ENCODE measurements at places on chromosomes 6 and 20. TPM values are rescaled to one million over a fixed set of nuclear protein-coding genes. Genes with fewer than 3 reads are reported as not detected.

- DNase-seq, result no peak
These were observed 86.3 kb upstream of the ESR1 start for GRCh38 chr6:151721146-151721545.

DNA sequence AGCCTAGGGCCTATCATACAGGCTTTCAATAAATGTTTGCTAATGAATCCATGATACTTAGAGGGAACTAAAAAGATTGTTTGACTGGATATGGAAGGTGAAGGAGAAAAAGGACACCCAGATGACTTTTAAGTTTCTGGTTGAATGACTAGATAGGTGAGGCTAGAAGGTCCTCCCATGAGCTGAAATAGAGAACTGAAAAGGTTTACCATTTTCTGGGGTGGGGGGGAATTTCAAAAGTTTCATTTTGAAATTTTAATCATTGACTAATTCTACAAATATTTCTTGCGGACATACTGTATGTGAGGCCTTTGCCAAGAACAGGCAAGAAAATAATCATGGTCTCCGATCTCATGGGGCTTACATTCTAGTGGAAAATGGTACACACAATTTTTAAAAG, 17.9 kb upstream of the ZBTB2 start:
- no peak for DNase-seq

DNA sequence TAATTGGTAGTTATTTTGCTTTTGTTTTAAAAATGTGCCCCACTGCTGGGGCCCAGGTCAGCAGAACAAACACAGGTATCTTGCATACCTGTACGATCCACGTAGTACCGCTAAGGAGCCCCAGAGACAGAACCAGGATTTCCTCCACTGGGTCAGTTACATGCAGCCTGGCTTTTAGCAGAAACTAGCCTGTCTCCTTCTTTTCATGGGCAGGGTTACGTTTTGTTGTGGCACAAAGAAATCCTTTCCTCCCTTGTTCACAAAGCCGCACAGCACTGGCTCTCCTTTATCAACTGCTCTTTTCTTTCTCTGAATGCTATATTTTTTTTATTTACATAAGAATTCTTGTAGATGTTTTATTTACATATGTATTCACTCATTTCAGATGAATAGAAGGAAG, 190.3 kb upstream of the POU3F2 start:
- no peak for DNase-seq

- DNase-seq, result no peak
These were observed 470.9 kb downstream of the TFAP2A start for GRCh38 chr6:9943986-9944385.

GRCh38 chr6:14074476-14075094, 43.0 kb upstream of the CD83 start:
- no peak for DNase-seq

GRCh38 chr20:59170406-59171349, 7.1 kb downstream of the ZNF831 start:
- no peak for DNase-seq

DNA sequence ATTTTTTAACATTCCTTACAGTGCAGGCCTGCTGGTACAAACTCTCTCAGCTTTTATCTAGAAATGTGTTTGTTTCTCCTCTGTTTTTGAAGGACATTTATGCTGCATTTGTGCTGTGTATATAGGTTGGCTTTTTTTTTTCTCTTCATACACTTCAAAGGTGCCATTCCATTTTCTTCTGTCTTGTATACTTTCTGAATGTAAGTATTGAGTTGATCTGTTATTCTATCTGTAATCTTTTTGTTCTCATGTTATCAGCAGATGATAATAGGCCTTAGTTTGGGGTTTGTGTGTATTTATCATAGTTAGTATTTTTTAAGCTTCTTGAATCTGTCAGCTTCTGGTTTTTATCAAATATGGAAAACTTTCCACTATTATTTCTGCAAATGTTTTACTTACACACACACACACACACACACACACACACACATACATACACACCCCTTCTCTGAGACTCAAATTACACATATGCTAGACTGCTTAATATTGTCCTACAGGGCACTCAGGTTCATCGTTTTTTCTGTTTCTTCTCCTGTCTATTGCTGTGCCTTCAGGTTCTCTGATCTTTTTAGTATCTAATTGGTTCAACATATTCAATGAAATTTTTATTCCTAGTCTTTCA, 74.6 kb downstream of the RPP40 start:
- no peak for DNase-seq

- DNase-seq, result no peak
These were observed 156.6 kb downstream of the RALGAPA2 start for GRCh38 chr20:20555838-20556237.

- no peak for DNase-seq
These were observed 1355.1 kb upstream of the CITED2 start for GRCh38 chr6:140729521-140729920.

- no peak for DNase-seq
These were observed 89.4 kb downstream of the JAG1 start for GRCh38 chr20:10584371-10584770.

DNA sequence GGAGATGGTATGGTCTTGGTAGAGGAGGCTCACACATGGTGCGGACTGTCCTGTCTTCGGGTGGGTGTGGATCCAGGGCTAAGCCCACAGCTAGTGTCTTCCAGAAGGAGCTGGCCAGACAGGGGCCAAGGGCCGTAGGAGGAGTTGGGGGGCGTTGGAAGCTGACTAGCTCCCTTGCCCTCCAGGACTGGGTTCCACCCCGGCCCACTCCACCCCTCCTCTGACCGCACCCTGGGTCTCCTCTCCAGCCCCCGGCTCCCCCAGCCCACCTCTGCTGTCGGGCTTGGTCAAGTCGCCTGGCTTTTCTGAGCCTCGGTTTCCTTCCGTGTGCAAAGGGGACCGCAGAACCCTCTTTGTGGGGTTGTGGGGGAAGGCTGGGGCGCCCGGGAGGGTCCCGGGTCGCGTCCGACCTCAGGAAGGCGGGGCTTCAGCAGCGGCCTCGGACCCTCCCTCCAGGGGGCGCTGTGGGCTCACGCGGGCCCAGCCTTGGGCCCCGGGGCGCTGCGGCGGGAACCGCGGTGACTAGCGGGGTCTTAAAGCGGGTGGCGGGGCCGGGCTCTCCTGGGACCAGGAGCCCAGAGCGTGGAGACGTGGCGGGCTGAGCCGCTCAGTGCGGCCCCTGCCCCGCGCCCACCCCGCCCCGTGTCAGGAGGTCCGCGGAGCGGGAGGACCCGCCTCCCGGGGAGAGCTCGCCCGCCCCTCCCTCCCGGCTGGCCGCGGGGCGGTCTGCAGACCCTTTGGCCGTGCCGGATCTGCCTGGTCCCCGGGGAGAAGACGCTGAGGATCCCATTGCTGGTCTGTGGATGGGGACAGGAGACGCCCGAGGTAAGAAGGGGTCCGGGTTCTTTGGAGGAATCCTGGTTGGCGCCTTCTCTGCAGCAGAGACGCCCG, 5.4 kb downstream of the NPBWR2 start:
- no peak for DNase-seq

GRCh38 chr6:33017018-33017417, 7.6 kb upstream of the HLA-DOA start:
- no peak for DNase-seq

- no peak for DNase-seq
These were observed 1.8 kb upstream of the BHLHE23 start for GRCh38 chr20:63008541-63009044.

GRCh38 chr6:42808492-42809483, 26.9 kb downstream of the BICRAL start:
- DNase-seq, result no peak

- DNase-seq, result no peak
These were observed 59.9 kb downstream of the HECA start for GRCh38 chr6:139194740-139195139.

GRCh38 chr6:110039981-110040383, 61.9 kb downstream of the GPR6 start:
- DNase-seq, result no peak

GRCh38 chr6:13538084-13538483, 36.3 kb upstream of the SIRT5 start:
- DNase-seq, result no peak

DNA sequence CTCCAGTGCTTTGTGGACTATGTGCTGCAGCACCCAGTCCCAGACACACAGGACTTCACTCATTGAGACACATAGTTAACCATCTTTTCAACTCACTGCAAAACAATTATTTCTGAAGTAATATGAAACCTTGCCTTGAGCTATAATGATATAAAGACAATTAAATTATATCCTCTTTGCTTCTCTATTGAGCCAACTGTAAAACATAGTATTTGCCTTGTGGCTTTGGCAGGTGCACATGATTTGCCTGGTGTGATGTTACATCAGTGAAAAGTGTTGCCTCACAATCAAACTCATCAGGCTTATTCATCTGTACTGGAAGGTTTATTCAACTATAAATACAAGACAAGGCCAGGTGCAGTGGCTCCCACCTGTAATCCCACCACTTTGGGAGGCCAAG, 80.6 kb downstream of the NCOA7 start:
- DNase-seq, result no peak

DNA sequence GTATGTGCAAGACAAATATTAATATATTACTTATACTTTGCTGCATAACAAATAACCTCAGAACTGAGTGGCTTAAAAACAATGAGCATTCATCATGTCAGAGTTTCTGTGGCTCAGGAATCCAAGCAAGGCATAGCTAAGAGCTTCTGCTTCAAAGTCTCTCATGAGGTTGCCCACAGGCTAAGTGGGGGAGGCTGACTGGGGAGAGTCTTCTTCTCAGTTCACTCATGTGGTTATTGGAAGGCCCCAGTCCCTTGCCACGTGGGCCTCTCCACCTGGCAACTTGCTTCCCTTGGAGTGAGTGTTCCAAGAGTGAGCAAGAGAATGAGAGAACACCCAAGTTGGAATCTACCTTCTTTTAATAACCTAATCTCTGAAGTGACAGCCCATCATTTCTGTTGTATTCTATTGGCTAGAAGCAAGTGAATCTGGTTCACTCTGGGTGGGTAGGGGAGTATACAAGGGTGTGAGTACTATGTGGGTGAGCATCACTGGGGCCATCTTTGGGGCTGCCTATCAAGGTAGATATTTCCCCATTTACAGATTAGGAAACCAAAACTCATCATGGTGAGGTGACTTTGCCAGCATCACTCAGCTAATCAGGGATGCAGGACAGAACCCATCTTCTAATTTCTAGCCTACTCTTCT, 36.0 kb downstream of the DNAH8 start:
- DNase-seq, result no peak

SALL4 gene
- polyA plus RNA-seq, result not detected

KLHDC3 gene
- polyA plus RNA-seq, result 69.7 TPM

C6orf47 gene
- polyA plus RNA-seq, result 32.6 TPM

PRICKLE4 gene
- not detected for polyA plus RNA-seq

CAPN11 gene
- 1.6 TPM for polyA plus RNA-seq

SDC4 gene
- 23.6 TPM for polyA plus RNA-seq

ZC3H12D gene
- polyA plus RNA-seq, result 8.3 TPM
